DMS79 (cell line): ENCODE measurements at places on chromosomes 11 and 22.
A peak's percentile ranks its signal among the peaks of the same experiment; 100 is the strongest.

DNA sequence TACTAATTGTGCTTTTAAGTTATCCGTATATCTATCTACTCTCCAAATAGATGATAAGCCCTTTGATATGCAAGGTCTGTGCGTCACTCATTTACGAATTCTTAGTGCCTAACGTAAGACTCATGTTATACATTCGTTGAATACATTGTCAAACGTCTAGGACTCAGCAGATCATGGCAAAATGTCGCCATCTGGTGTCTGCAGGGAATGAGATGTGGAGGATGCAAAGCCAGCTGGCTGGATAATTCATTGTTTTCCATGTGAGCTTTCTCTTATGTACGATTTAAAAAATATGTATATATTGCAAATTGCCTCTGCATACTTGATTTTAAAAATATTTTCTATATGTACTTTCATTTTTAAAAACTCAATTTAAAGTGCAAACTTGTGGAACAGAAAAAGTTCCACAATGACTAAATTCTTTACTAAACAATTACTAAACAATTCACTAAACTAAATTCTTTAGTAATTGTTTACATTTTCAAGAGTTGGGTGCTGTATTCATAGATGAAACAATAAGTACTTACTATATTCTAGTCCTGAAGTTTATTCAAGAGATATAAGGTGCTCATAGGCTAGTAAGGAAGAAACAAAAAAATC lies 33.8 kb downstream of the ZNF202 start:
- DNase-seq: peak; percentile 35

- DNase-seq: no peak
Measured at GRCh38 chr11:64553554-64554201, 37.3 kb upstream of the SLC22A12 start.

DNA sequence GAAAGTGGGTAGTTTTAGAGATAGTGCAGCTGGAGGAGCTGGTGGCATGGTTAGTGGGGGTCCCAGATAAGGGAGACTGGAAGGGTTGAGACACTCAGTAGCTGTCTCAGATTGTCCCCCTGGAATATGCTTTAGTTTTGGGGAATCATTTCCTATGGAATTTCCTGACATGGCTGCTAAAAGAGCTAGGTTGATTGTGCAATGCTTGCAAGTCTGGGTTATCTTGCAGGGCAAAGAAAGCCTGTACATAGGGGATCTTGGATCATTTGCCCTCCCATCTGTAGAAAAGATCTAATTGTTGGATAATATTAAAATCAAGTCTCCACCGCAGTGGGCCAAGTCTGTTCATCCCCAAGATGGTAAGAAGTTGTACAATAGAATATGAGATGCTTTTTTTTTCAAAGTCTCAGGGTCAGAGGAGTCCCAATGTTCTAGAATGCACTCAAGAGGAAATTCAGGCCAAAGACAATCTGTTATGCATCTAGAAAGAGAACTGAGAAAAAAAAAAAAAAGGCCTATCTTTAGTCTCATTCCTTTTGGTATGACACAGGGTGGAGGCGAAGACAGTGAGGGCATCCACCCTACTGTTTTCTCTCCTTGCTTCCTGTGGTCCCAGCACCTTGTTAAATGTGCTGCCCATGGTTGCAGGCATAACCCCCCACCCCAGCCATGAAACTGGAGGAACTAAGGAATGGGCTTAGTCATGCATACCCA lies 20.2 kb downstream of the MS4A6E start:
- no peak for DNase-seq

GRCh38 chr11:111305876-111306275 lies 7.5 kb downstream of the POU2AF3 start:
- DNase-seq: no peak

DNA sequence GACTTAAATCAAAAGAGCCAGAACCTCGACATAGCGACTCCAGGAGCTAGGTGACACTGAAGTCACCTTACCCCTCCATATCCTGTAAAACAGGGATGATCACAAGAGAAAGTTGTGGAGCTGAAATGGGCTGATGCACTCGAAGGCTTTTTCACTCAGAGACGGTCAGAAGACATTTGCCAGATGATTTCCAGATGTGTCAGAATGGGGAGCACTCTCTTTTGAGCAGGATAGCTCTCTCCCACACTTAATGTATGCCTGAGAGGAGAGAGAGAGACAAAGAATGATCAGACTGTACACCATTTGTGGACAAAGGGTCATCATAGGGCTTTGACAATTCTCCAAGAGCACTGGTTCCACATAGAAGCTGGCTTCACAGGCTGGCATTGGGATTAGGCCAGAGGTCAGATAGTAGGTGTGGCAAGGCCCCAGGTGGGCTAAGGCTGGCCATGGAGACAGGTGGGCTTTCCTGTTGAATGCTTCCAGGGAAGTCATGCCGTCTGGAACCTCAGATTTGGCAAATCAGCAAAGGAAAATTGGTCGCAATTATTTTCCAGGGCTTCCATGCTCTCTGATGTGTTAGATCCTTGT lies 42.3 kb upstream of the ETS1 start:
- DNase-seq: no peak

DNA sequence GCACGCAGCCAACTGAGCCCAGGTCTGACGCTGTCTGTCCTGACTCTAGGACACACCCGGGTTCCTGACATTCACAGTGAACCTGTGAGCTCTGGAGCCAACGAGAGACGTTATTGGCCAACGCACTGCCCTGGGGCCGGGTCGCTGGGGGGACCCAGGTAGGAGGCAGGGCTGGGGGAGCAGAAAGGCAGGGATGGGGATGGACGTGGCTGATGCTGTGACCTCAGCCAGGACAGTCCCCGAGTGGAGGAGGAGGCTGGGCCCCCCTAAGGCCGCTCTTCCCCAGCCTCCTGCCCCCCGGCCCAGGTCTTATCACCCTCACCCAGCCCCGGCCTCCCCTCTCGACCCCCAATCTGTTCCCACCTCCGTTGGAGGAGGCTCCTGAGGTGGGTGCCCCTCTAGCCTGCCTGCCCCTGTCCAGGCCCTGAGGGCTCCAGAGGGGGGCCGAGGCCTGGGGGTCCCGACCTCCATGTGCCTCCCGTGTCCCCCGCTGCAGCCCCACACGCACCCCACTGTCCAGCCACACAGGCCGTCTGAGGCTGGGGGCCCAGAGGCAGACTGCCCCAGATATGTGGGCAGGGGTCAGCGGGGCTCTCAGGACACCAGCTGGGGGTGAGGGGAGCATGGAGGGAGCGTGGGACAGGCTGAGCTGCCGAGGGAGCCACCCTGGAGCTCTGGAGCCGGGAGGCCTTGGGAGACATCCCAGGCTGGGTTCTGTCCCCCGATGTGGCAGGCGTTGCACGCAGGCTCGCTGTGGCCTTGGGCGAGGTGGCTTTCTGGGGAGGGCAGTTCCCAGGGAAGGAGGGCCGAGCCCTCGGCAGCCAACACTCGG lies 29.2 kb upstream of the MUC5AC start:
- DNase-seq: no peak

DNA sequence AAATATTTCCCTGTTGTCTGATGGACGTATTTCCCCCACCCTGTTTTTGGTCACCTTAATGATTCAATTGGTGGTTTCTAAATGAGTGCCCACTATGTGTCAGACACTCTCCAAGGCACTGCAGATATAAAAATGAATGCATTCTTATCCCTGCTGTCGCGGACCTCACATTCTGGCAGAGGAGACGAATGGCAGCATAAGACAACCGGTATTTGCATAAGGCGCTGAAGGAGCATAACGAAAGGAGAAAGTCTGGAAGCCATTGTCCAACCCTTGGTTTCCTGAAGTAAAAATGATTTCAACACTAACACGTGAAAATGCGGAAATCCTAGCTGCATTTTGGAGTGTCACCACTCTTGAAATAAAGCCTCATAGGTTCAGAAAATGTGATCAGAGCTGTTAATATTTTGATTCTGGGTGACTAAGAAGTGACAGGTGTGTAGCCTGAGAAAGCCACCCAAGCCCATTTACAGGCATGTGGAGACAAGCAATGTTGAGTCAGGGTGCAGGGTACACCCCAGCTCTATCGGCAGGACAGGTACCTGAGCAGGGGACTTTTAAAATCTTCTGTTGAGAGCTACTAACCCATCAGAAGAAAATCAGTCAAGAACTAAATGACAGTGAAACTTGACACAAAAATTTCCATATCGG lies 10.1 kb upstream of the GAB2 start:
- DNase-seq: no peak

- DNase-seq: no peak
Measured at GRCh38 chr11:61008971-61009370, 37.5 kb downstream of the CD6 start.

DNA sequence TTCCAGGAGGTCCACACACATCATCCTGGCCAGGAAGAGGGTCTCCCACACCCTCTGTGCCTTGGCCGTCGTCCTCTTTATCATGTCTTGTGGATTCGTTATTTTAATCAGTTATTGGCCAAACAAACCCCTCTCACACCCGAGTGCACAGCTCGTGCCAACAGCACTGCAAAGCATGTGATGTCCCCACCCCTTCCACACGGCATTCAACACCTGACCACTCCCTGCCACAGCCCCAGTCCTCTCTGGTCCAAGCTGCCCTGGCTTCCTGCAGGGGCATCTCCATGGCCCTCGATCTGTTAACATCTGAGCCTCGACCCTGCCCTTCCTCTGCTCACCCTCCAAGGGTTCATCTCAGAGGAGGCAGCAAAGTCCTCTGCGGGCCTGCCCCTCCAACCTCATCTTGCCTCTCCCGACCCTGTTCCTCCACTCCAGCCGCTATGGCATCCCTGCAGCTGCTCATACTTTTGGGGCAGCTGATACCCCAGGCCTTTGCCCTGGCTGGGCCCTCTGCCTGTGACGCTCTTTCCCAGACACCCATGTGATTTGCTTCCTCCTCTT lies 14.0 kb downstream of the MYEOV start:
- DNase-seq: no peak

GRCh38 chr11:95708681-95709080 lies 80.9 kb downstream of the FAM76B start:
- no peak for DNase-seq

- no peak for DNase-seq
Measured at GRCh38 chr11:86578727-86579405, 93.5 kb downstream of the ME3 start.

- no peak for DNase-seq
Measured at GRCh38 chr11:95138448-95138847, 48.8 kb downstream of the ENDOD1 start.

DNA sequence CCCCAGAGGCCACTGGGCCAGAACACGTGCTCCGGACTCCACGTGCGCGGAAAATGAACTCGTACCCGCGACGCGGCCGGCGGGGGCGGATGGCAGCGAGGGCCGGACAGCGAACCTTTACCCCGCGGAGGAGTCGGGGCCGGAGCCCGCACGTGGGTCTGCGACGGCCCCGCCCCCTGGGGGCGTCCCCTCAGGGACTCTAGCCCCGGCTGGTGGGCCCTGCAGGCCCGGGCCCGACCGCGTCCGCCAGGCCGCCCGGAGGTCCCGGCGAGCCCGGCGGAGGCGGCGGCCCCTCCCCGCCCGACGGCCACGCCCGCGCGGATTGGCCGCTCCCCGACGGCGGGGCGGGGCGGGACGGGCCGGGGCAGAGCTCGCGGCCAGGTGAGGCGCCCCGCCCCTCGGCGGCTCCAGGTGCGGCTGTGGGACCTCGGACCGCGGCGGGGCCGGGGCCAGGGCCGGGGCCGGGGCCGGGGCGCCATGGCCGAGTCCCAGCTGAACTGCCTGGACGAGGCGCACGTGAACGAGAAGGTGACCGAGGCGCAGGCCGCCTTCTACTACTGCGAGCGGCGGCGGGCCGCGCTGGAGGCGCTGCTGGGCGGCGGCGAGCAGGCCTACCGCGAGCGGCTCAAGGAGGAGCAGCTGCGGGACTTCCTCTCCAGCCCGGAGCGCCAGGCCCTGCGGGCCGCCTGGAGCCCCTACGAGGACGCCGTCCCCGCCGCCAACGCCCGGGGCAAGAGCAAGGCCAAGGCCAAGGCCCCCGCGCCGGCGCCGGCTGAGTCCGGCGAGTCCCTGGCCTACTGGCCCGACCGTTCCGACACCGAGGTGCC lies at the start of gene FAM83F:
FAM83F (plus strand) TSS at position 389 of the 827 bp plus-strand sequence; CDS start at position 478, 89 bp downstream.
- DNase-seq: no peak

- no peak for DNase-seq
Measured at GRCh38 chr11:86802601-86803051, 2.3 kb downstream of the PRSS23 start.

- no peak for DNase-seq
Measured at GRCh38 chr11:34161812-34162492, 56.5 kb downstream of the NAT10 start.

GRCh38 chr11:7204778-7205177 lies 46.9 kb upstream of the SYT9 start:
- DNase-seq: no peak

- DNase-seq: no peak
Measured at GRCh38 chr11:130197386-130198035, 37.9 kb downstream of the ST14 start.

- DNase-seq: no peak
Measured at GRCh38 chr22:20979243-20979809, 2.8 kb upstream of the LZTR1 start.

- no peak for DNase-seq
Measured at GRCh38 chr11:132620423-132620822, 911.9 kb downstream of the OPCML start.

GRCh38 chr11:127995921-127996320 lies 591.4 kb downstream of the ETS1 start:
- no peak for DNase-seq

DNA sequence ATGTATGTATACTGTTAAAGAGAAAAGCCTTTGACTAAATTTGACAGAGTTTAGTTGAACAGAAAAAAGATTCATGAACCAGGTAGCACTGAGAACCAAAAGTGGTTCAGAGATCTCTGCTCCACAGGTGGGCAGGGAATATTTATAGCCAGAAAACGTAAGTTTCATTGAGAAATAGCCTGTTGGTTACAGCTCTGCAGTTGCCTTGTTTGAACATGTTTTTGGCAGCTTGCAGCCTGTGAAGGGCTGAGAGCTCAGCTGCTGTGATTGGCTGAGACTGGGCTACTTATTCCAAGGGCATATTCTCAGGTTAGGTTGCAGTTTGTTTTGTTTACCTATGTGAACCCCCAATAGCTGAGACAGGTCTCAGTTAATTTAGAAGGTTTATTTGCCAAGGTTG lies 13.5 kb upstream of the ZNF74 start:
- no peak for DNase-seq

DNA sequence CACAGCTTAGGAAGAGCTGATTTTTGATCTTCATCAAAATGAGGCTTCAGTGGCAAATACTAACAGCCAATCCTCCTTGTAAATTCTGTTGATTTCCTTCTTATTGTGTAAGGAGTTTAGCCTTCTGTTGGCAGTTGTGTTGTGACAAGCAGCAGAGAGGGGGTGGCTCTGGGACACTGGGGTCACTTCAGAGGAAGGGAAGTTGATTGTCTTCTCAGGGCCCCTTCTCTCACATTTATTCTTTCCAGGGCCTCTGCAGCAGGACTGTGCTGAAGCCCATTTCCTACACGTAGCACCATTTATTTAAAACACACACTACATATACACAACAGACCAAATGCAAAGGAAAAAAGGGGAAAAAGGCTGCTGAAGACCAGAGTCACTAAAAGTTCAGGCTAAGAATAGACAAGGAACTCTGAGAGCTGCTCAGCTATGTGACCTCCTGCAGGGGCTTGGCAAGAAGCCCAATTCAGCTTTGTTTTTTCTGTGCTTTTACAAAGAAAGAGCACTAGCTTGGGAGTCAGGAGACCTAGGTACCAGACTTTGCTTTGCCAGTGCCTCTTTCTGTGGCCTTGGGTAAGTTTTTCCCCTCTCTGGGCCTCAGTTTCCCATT lies 28.3 kb upstream of the UPB1 start:
- DNase-seq: no peak
